Activated gamma-delta T cell treated with Interleukin-2 at 50 U/mL for 16 hours (primary cell): ENCODE measurements at places on chromosomes 1 and 21.

DNA sequence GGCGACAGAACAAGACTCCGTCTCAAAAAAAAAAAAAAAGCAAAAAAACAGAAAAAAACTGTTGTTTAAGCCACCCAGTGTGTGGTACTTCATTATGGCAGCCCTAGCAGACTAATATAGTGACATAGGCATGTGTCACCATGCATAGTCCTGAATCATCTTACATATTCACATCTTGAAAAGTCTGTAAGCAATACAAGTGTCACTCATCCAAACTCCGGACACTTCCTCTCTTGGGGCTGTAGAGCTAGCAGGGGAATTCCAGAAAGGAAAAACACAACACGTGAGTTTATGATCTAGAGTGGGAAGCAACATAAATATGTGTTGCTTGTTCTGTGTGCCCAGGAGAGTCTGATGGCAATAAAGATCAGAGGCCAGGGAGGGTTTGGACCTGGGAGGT, 81.6 kb upstream of the KCNE2 start:
- DNase-seq, result no peak

GRCh38 chr1:100296140-100296539, 30.1 kb downstream of the RTCA start:
- DNase-seq, result no peak

- DNase-seq, result no peak
Measured at GRCh38 chr1:215665215-215665614, 98.1 kb downstream of the KCTD3 start.

GRCh38 chr1:108007531-108007930, 42.6 kb upstream of the VAV3 start:
- no peak for DNase-seq

DNA sequence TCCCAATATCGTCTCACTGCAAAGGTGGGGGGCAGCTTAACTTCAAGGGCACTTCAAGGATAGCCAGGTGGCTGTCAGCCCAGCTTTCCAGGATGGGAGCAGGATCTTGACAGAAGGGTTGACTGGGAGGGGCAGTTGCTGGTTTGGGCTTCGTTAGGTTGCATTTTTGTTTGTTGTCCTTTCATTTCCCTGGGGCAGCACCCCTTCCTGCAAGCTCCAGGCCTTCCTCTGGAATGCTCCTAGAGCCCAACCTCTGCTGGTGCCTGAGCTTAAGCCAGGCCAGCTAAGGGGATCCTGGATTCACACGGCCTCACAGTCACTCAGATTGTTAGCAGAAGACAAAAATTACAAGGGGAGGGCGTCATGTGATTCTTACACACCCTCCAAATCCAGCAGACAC, 4.1 kb upstream of the OLIG2 start:
- no peak for DNase-seq

- no peak for DNase-seq
Measured at GRCh38 chr1:1758692-1759455, 19.4 kb downstream of the NADK start.

DNA sequence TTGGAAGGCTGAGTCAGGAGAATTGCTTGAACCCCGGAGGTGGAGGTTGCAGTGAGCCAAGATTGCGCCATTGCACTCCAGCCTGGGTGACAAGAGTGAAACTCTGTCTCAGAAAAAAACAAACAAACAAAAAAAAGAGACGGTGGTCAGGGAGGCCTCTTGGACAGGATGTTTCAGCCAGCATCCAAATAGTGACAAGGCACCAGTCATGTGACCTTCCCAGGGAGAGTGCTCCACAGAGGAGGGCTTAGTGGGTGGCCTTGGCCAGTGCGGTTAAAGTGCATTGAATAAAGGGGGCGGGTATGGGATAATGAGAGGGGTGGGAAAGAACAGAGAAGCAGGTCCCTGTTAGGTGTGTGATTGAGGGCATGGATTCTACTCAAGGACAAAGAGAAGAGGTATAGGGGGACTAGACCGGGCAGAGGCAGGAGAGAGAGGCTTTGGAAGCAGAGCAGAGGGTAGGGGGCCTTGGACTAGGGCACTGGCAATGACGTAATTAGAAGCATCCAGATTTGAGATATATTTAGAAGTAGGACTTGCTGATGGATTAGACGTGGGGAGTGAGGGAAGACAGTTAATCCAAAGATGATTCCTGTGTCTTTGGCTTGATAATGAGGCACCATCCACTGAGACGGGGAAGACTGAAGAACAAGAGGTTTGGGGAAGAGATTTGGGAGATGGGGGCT, 12.0 kb upstream of the RYR2 start:
- no peak for DNase-seq

DNA sequence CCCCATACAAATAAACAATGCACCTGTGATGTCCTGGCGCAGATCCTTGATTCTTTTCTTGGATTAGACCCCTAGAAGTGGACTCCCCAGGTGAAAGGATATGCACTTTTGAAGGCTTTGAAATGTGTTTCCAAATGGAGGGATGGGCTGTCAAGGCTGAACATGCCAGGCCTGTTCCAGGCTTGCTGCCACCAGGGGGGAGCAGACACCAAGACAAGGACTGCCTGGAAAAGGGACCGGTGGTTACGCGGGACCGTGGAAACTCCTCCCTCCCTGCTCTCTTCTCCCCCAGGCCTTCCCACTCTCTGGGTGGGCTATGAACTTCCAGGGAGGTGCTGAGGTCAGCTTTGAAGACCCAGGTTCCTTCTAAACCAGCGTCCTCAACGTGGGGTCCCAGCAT, 12.7 kb downstream of the C1QB start:
- DNase-seq, result no peak

DNA sequence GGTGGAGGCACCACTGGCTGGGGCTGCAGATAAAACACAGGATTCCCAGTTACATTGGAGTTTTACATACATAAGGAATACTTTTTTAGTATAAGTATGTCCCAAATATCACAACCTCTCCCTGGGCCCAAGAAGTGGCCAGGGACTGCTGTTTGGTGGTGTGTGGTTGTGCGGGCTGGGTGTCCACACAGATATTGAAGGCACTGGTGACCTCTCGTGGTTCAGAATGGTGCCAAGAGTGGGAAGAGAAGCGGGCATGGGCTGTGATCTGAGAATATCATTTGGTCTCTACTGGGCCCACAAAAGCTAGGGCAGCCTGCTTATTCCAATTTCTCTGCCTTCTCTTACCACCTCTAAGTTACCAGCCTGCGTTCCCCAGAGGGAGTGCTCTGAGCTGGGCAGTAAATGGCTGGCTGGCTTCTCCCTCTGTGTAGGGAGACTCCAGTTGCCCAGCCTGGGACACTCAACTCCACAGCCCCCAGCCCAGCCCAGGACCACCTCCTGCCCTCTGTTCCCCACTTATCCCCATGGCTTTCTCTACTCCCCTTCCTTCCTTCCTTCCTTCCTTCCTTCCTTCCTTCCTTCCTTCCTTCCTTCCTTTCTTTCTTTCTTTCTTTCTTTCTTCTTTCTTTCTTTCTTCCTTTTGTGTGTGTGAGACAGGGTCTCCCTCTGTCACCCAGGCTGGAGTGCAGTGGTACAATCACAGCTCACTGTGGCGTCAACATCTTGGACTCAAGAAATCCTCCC, 42.8 kb upstream of the RD3 start:
- no peak for DNase-seq

DNA sequence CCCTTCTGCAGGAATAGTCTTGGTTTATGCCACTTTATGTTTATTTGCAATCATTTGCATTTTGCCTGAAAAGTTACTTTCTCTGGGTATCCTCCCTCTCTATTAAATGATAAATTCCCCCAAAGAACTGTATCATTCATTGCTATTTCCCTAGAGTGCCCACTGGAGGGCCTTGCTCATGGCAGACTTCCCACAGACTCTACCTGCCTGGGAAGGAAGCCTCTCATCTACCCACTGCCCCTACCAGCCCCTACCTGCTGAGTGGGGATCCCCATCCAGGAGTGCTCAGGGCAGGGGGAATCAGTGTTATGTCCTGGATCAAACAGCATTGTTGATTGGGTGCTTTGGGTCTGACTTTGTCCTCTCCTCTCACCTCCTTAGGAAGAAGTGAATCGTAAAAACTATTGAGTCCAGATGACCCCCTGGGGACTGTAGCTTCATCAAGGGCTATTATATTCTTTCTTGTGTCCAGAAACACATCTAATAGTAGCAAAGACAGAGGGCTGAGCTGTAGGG, 6.8 kb upstream of the LRRN2 start:
- no peak for DNase-seq

GRCh38 chr21:37579356-37579755, 212.8 kb downstream of the DYRK1A start:
- no peak for DNase-seq

DNA sequence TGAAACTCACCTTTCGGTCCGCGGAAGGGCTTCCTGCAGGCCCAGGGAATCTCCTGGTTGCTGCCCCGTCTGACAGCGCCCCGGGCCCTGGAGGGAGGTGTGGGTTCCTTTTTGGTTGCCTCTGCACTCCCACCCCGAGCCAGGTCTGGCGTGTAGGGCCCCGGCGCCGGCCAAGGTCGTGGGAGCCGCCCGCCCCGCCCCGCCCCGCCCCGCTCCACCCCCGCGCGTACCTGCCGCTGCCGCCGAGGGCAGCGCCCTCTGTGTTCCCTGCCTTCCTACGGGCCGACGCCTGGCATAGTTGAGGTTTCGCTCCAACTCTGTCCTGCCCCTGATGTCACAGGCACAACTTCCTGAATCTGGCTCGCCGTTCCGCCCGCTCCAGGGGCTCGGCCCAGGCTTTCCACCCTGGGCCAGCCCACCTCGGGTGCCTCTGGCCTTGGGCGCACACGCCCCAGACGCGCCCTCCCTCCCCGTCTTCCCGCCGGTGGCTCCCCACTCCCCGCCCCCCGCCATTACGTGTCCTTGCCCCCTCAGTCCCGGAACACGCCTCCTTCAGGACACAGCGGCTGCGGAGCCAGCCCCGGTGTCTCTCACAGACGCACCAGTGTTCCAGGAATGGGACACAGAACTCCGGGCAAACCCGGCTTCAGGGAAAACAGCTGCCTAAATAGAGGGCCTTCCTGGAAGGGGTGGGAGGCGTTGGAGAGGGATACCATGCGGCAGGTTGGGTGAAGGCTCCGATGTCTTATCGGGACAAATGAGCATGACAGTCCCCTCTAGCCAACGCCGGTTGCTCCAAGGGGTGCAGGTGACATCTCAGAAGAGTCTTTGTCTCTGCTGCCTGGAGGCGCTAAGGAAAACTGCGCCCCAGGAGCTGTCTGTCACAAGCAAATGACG, at the start of gene KIAA0040:
Gene KIAA0040, minus strand, starts transcription at position 147 of the 897 bp plus-strand sequence. CDS start 31,763 bp downstream, outside the sequence.
- peak; percentile 40 for DNase-seq

GRCh38 chr1:6271006-6271405, 10.1 kb upstream of the GPR153 start:
- no peak for DNase-seq

DNA sequence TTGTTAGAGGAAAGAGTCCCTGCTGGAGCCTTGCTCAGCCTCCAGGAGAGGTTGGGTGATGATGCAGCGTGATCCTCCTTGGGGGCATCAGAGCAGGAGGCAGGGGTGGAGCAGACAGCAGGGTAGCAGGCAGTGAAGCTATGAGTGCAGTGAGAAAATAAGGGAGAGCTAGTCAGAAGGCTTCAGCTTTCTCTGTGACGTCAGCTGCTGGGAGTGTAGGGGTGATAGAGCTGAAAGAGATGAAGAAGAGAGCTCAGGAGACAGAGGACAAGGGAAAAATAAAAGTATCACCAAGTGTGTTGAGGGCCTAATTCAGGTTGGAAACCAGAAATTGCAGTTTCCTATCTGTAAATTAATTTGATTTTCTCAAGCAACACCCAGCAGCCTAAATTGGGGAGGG, 2.2 kb upstream of the ADAM30 start:
- no peak for DNase-seq
